Aortic smooth muscle cell (primary cell): ENCODE measurements at places on chromosomes 16 and 17. TPM values are rescaled to one million over a fixed set of nuclear protein-coding genes. Genes with fewer than 3 reads are reported as not detected.

KIF2B gene
- not detected in 2 replicates for total RNA-seq

TBC1D26 gene
- total RNA-seq, result not detected in 2 replicates

NLRC3 gene
- 0.06 and 0.13 TPM in 2 replicates for total RNA-seq

TMEM256 gene
- 55.4 and 82.8 TPM in 2 replicates for total RNA-seq

RAB37 gene
- total RNA-seq, result 1.1 and 2.5 TPM in 2 replicates

TMEM238L gene
- total RNA-seq, result not detected in 2 replicates

MARVELD3 gene
- total RNA-seq, result not detected in 2 replicates
